Left cardiac atrium (tissue), 4 donors: ENCODE measurements at places on chromosomes 6 and 20. TPM values are rescaled to one million over a fixed set of nuclear protein-coding genes. Genes with fewer than 3 reads are reported as not detected.

DNA sequence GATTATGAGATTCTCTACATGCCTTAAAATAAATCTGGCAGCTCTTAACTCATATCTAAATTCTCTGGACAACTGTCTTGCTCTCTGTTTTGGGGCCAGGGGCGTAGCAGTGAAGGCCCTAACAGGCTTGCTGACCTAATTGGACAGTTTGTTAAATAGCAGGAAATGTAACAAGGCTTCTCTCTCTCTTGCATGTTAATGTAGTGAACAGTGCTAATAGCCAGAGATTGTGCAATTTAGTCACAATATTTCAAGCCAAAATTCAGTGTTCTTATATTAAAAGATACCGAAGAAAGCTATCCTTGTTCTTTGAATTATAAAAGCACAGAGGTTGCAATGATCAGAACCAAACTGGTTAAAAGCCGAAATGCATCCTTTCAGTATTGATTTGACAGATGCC is 3.0 kb downstream of the PPP1R3D start:
- DNase-seq, result no peak

GRCh38 chr6:2658788-2659187 is 91.9 kb downstream of the MYLK4 start:
- no peak for DNase-seq

GRCh38 chr20:49983123-49983847 is 505 bp downstream of the SNAI1 start:
- no peak for DNase-seq

GRCh38 chr6:5217356-5217755 is 43.4 kb downstream of the LYRM4 start:
- DNase-seq, result no peak

Gene ZNF391
- total RNA-seq, result 1.9 TPM

Gene MTFR2
- 1.0 TPM for total RNA-seq
